ENCODE measurements at places on chromosomes 5 and 9.

- DNase-seq = no peak
Observed at GRCh38 chr9:114351932-114352331, 22.3 kb downstream of the ORM2 start.

- no peak for DNase-seq
Observed at GRCh38 chr5:1781107-1781506, 18.5 kb downstream of the MRPL36 start.

DNA sequence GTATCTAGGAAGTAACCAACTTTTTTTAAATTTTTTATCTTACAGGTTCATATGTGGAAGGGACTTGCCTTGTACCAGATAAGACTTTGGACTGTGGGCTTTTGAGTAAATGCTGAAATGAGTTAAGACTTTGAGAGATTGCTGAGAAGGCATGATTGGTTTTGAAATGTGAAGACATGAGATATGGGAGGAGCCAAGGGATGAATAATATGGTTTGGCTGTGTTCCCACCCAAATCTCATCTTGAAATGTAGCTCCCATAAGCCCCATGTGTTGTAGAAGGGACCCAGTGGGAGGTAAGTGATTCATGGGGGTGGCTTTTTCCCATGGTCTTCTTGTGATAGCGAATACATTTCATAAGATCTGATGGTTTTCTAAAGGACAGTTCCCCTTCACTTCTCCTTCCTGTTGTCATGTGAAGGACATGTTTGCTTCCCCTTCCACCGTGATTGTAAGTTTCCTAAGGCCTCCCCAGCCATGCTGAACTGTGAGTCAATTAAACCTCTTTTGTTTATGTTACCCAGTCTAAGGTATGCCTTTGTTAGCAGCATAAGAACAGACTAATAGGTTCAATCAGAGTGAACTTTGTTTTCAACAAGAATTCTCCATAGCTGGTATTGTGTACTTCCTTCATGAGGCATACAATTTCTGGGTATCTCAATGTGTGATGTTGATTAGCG, 535.6 kb upstream of the MEF2C start:
- DNase-seq = no peak

DNA sequence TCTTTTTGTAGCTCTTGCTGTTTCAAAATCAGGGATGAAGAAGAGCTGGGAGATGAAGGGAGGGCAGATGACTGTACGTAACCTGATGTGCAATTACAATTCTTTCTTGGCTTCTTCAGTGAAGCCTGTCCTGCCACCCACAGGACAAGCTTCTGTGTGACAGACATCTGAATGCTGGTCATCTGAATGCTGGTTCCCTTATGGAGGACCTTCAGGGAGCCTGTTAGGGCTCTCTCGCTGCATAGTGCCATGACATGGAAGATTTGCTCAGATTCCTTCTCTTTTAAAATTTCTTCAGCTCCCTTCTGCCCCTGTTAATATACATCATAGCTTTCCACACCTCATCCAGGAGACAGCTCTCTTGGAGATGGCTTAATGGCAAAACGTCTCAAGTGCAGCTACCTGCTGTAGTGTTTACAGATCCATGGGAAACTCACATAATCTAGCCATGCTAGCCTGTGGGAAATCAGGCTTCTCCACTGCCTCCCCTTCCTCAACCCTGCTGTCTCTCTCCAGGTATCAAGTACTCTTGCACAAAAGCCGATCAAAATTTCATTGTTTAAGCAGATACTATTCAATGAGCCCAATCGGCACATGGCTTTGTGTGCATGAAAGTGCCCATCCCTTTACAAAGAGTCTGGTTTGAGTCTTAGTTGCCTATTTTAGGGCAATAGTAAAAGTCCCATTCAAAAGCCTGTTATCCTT, 134.6 kb downstream of the RAB3C start:
- no peak for DNase-seq

- DNase-seq = no peak
Observed at GRCh38 chr9:123319541-123320339, 36.3 kb upstream of the CRB2 start.

DNA sequence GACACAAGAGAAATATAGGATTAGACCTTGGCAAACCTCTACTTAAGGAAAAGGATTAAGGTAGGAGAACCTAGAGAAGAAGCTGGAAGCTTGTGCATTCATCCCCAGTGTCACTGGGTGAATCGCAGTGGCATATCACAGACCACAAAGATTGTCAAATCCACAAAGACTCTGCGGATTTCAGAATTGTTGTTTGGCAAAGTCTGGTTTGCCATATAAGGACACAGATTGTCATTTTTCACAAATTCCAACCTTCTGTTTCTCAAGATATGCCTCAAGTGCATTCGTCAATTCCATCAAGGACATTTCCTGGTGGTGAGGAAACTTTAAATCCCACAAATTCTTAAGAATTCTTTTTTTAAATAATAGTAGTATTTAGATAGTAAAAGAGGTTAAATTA, 395.1 kb upstream of the PAPPA start:
- DNase-seq = peak; percentile 47

GRCh38 chr5:50873595-50874277, 207.3 kb downstream of the PARP8 start:
- no peak for DNase-seq

DNA sequence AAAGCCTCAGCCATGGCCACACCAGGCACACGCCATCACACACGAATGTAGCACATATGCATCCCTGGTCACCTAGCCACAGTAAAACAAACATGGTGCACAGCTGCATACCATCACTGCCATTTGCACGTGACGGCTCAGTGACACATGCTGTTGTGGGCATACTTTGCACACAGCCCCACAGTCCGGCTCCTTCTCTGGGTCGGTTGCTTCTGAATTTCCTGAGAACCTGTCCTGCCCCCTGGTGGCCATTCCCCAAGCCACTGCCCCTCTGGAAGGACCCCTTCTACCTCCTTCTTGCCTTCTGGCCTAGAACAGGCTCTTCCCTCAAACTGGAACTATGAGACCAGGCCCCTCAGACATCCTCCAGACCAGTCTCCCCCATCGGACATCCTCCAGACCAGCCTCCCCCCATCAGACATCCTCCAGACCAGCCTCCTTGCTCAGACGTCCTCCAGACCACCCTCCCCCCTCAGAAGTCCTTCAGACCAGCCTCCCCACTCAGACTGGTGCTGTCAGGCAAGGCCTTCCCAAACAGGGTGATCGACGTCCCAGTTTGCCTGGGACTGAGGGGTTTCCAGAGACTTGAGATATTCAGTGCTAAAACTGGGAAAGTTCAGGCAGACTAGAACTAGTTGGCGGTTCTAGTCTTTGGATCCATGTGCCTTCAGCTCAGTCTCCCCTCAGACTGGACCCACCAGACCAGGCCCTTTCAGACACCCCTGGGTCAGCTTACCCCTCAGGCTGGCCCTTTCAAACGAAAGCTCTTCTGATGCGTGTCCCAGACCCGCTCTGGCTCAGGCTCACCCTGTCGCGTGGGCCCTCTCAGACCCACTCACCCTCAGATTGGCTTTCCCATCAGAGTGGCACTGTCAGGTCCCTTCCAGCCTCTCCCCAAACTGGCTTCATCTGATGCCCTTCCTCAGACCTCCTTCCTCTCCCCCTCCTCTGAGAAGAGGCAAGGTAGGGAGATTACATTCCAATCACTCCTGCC, 24.3 kb upstream of the ENHO start:
- peak; percentile 66 for DNase-seq

DNA sequence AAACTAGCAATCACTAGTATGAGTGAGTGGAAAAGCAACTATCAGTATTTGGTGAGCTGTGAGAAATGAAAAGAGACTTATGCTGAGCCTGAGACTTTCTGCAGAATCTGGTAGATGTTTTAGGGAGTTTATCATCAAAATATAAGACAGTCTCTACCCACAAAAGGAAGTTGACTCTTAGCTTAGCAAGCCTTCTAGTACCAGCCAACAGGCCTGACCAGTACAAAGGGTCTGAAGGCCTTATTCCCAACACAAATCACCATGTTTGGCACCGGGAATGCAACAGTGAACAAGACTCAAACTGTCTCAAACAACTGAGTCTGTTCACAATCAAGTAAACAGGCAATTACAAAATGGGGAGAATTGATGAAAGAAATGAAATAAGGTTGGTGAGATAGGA, 244.4 kb downstream of the CWC27 start:
- peak; percentile 63 for DNase-seq

- DNase-seq = peak; percentile 56
Observed at GRCh38 chr5:159403906-159404681, 73.8 kb upstream of the IL12B start.

GRCh38 chr9:74556685-74557084, 59.5 kb downstream of the RORB start:
- no peak for DNase-seq

GRCh38 chr5:36691226-36691625, 84.8 kb downstream of the SLC1A3 start:
- DNase-seq = peak; percentile 53

- DNase-seq = no peak
Observed at GRCh38 chr9:65449423-65449822, 164.4 kb upstream of the FOXD4L5 start.

DNA sequence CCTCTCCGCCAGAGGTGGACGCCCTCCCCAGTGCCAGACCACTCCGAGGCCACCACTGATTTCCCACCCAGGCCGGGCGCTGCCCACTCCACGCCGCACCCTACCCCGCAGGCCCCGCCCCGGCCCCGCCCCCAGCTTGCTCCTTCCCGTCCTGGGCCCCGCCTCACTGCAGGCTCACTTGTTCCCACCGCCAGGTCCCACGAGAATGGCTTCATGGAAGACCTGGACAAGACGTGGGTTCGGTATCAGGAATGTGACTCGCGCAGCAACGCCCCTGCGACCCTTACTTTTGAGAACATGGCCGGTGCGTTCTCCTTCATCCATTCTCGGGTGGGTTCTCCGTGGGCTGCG, 6.5 kb downstream of the LRRC26 start:
- DNase-seq = no peak

DNA sequence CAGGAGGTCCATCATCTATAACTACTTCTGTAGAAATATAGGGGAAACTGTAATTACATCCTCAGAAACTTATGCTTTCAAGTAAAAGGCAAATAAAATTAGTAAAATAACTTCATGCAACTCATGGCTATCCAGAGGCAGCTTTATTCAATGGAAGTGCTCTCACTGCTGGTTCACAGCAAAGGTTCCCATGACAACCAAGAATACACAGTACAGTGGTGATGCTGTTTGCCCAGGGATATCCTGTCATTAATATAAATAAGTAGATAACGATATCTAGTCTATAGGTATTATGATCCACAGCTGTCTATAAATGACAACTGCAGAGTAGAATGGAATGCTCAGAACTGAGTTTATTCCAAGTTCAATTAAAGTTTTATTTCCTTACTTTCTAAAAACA, 390.3 kb downstream of the PDE4D start:
- no peak for DNase-seq

All from AG10803 (cell line).